Midbrain (tissue), 1 donor: ENCODE measurements at places on chromosomes 2 and 18.

DNA sequence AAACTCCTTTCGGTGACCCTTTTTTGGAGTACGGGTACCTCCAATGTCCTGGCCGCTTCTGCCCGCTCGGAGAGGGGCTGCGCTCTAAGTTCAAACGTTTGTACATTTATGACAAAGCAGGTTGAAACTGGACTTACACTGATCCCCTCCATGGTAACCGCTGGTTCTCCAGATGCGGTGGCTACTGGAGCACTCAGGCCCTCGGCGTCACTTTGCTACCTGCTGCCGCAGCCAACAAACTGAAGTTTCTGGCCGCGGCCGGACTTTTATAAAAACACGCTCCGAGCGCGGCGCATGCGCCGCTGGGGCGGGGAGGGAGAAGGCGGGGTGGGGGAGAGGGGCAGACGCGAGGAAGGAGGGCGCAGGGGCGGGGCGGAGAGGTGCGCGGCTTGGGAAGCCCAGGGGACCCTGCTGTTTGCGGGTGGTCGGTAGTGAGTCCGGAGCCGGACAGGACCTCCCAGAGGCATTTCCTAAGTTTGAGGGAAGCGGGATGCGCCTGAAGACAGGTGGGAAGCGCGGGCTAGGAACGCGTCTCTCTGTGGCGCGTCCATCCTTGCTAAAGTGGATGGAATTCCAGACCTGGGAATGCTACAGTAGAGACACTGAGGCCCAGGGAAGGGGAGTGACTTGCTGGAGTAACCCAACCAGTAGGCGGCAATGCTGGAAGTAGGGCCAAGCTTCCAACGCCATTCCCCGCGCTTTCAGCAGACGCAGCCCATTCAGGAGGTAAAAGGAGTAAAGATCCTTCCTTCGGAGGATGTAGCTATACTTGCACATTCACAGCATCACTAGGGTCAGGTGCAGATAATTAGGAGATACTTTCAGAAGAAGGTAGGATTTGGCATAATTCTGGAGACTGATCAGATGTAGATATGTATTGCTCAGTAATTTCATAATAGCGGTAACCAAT lies at the start of gene CXCR4:
Gene CXCR4, minus strand, starts transcription at position 241 of the 910 bp plus-strand sequence. Its CDS starts 89 bp downstream, at position 152.
- peak; percentile 73 for DNase-seq

GRCh38 chr2:49129034-49129433 lies 25.3 kb downstream of the FSHR start:
- no peak for DNase-seq

DNA sequence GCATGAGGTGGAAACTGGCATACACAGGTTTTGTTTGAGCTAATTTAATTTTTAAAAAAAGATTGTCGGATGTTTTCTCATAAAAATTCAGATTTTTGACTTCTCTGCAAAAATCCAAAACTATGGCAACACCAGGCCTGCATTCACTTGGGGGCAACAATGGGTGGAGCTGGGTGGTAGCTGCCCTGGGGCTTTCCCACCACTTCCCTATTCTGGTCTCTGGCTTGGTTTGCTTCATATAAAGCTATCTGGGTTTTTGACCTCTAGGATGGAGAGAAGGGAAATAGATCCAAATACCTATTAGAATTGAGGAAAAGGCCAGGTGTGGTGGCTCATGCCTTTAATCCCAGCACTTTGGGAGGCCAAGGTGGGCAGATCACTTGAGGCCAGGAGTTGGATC lies 5.5 kb upstream of the CYP27A1 start:
- DNase-seq = no peak

DNA sequence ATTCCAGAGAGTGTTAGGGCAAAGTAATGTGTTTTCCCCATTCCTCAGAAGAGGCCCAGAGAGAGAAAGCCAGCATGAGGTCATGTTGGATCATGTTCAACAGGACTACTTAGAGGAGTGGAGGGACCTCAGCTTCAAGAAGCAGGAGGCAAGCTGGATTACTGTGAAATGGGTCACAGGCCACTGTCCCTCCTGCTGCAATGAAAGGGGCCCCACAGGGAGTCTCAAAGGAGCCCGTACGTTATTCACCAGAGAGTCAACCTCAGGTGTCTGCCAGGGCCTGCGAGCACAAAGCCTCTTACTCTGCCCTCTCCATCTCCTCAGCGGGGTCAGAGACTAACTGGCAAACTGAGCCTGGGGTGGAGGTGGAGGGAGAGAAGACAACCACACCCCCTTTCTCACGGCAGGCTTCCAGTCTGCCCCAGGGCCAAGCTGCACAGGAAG lies 27.2 kb upstream of the ACYP2 start:
- no peak for DNase-seq

- no peak for DNase-seq
These were observed 42.2 kb downstream of the FRZB start for GRCh38 chr2:182824056-182824766.

DNA sequence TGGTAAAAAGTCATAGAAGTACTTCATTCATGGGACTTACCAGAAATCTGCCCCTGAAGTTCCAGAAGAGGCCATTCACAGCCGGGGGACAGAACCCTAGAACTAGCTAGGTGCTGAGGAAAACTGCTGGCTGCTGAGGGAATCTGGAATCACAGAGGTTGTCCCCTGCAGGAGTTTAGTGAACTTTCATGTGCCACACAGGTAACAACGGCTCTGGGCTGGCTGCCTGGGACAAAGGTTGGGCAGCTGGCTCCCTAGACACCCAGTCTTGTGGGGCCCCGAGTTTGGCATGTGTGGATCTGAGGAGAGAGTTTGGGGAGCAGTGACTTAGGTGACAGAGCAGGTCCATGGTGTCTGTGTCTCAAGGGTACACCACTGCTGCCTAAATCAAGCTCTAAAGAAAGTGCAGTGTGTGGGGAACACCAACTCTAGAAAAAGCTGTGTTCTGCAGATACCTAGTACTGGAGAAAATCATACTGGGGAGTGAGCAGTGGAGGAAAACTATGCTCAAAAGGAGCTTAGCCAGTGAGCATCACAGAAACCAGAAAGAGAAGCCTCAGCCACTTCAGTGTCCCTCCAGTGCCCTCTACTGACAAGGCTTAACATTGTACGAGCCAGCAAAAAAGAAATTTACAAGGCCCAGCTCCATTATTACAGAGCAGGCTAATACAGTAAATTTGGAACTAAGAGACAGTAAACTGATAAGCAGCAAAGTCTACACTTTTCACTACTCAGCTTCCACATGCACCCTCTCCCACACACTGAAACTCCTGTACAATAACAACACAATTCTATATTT lies 15.2 kb downstream of the GALNT3 start:
- DNase-seq = no peak
